ENCODE measurements at places on chromosomes 1 and 21. TPM values are rescaled to one million over a fixed set of nuclear protein-coding genes. Genes with fewer than 3 reads are reported as not detected.

The NOTCH2NLA gene
- 4.1 TPM for polyA plus RNA-seq

The RAB13 gene
- polyA plus RNA-seq: 65.7 TPM

The RIMS3 gene
- polyA plus RNA-seq: 13.3 TPM

The ZNF683 gene
- polyA plus RNA-seq: not detected

The CFAP141 gene
- not detected for polyA plus RNA-seq

The KCNE1 gene
- 0.63 TPM for polyA plus RNA-seq

The COA7 gene
- polyA plus RNA-seq: 17.0 TPM

The LCK gene
- 99.2 TPM for polyA plus RNA-seq

Measured in H1 (cell line).